T-helper 2 cell treated with Interferon-gamma antibody and Interleukin-4, amounts not matched to agents 100 ng/mL and 5 ng/mL, for 36 hours (primary cell): ENCODE measurements at places on chromosomes 7 and 10. TPM values are rescaled to one million over a fixed set of nuclear protein-coding genes. Genes with fewer than 3 reads are reported as not detected.

ING3 gene
- total RNA-seq = 25.7 and 25.9 TPM in 2 replicates

CCT6A gene
- 167 and 172 TPM in 2 replicates for total RNA-seq

FAM25A gene
- total RNA-seq = not detected in 2 replicates

CALCR gene
- total RNA-seq = not detected in 2 replicates

MSMB gene
- not detected in 2 replicates for total RNA-seq

MMP21 gene
- 0.09 and 0.16 TPM in 2 replicates for total RNA-seq

CDHR3 gene
- 2.7 and 3.6 TPM in 2 replicates for total RNA-seq

ANKRD1 gene
- total RNA-seq = not detected in 2 replicates
